ENCODE measurements at places on chromosomes 2 and 18. TPM values are rescaled to one million over a fixed set of nuclear protein-coding genes. Genes with fewer than 3 reads are reported as not detected.

DNA sequence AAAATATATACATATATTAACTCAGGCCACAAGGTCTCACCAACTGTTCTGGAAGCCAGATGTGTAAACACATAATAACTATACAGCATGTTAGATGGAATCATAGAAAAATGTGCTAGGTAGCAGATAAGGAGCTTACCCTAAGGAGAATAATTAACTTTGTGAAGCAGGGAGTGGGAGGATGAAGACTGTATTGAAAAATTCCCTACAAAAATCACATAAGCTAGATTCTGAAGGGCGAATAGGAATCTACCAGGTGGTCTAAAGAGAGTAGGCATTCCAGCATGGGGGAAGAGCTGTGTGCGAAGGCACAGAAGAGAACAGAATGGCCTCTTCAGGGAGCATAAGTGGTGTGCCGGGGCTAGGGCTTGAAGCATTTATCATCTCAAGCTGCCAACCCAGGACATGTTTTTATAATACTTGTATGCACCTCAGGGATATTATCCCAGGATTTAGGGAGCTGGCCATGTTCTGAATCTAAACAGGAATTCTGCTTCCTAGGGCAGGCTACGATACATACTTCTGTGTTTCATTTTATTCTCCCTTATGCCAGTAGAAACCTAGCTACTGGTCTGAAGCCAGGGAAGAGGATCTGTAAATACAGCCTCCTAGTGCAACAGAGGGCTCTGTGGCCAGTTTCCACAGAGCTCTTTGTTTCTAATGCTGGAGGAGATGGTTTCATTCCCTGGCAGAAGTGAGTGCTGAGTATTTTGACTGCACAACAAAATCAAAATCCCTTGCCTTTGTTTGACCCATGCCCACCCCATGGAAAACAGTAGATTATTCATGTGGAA is 56.7 kb downstream of the NEMP2 start:
- no peaks in the 10 kb centered on the region for H3K36me3 ChIP-seq
- 0 out of 2 replicates have a peak, but pooled peaks cover 2% of the 10 kb centered on the region for H3K4me1 ChIP-seq
- no peaks in the 10 kb centered on the region for H3K27me3 ChIP-seq
- no peak overlapping the region for H3K4me3 ChIP-seq
- DNase-seq, result peak; percentile 14

GRCh38 chr2:209496586-209496982 is 72.7 kb downstream of the MAP2 start:
- H3K27me3 ChIP-seq, result no peaks in the 10 kb centered on the region
- no peaks in the 10 kb centered on the region for H3K4me1 ChIP-seq
- DNase-seq, result no peak

DNA sequence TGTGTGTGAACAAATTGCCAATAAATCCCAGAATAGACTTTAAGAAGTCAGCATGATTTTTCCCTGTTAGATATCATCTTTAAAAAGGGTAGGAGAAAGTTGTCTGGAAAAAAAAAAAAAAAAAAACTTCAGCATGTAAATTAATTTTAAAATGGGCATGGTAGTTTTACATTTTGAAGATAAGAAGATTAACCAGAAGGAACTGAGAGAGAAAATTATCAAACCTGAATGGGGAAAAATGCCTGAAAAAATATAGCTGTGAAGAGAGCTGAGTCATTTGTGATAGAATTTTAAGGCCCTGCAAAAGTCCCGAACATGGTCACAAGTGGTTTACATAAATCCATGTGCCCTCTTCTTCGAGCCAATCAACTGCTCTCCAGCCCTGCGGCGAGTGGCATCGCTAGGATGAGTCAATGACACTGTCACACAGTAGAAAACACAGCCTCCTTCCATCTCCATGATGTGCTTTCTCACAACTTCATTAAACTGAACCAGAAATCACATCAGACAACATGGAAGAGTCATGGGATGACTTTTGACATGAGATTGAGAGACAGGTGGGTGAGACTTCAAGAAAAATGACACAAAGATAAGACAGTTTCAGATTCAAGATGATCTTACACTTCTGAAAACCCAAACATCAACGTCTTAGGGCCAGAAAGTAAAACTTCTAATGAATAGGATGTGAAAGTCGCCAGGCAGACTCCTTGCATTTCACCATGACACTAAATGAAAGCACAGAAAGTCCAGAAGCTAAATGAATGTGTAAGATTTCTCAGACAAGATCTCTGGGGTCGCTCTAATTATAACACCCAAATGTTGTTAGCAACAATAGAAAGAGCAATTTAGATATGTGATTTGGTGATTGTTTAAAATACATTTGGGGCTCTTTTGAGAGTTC is 273.0 kb upstream of the ID2 start:
- no peak overlapping the region for H3K27ac ChIP-seq
- H3K4me3 ChIP-seq, result no peak overlapping the region
- no peaks in the 10 kb centered on the region for H3K4me1 ChIP-seq
- H3K36me3 ChIP-seq, result no peaks in the 10 kb centered on the region
- H3K27me3 ChIP-seq, result peaks cover 19% of the 10 kb centered on the region
- no peak for DNase-seq

DNA sequence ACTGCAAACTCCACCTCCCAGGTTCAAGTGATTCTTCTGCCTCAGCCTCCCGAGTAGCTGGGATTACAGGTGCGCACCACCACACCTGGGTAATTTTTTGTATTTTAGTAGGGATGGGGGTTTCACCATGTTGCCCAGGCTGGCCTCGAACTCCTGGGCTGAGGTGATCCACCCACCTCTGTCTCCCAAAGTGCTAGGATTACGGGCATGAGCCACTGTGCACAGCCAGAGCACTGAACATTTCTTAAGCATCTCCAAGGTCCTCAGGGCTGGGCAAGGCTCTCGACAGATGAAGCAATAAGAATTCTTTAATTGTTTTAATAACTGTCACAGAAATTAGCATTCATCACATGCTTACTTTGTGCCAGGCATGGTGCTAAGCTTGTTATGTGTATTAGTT is 4.1 kb downstream of the ATOH8 start:
- H3K4me1 ChIP-seq, result no peaks in the 10 kb centered on the region
- no peak for DNase-seq
- H3K4me3 ChIP-seq, result no peak overlapping the region
- H3K36me3 ChIP-seq, result no peaks in the 10 kb centered on the region
- peaks cover 46% of the 10 kb centered on the region for H3K27me3 ChIP-seq

The PRKAG3 gene
- total RNA-seq, result not detected

DNA sequence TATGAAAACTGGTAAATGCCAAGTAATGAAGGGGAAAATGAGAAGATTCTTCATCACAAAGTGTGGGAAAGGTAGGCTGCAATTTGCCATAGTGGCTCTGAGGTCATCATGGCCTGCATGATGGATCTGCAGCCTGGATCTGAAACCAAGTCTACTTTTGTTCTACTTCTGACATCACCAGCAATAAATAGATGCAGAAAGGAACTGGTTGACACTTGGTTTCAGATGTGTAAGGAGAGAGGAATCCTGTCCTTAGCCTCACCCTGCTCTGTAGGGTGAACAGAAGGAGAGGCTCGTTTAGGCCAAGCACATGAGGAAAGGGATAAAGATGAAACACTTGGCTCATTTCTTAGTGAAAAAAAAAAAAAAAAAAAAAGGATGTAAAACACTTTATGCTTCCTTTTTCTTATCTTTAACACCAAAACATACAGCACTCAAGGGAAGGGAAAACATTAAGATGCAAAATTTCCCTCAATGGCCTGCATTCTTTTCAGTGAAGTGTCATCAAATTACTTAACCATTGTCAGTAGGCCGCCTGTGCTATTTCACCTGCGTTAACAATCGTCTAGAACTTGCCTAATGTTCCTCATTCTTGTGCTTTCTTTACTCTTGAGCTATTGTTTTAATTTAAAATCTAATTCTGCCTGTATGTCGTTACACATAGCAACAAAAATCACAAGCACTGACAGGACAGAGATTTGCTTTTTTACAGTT is 3.9 kb downstream of the NEB start:
- H3K4me3 ChIP-seq, result no peak overlapping the region
- no peak overlapping the region for H3K27ac ChIP-seq
- H3K27me3 ChIP-seq, result no peaks in the 10 kb centered on the region
- no peaks in the 10 kb centered on the region for H3K36me3 ChIP-seq
- no peak for DNase-seq

The SNORC gene
- total RNA-seq, result 1.7 TPM

- H3K4me3 ChIP-seq, result no peak overlapping the region
- H3K27me3 ChIP-seq, result no peaks in the 10 kb centered on the region
- peaks cover 5% of the 10 kb centered on the region for H3K4me1 ChIP-seq
- no peak overlapping the region for H3K27ac ChIP-seq
- no peaks in the 10 kb centered on the region for H3K36me3 ChIP-seq
- no peak for DNase-seq
These were observed 1.2 kb upstream of the MRO start for GRCh38 chr18:50820901-50821520.

The MC5R gene
- total RNA-seq, result not detected

The DNER gene
- total RNA-seq, result not detected

GRCh38 chr2:70921839-70922234 is 13.9 kb upstream of the ATP6V1B1 start:
- DNase-seq, result no peak
- no peak overlapping the region for H3K27ac ChIP-seq
- H3K4me3 ChIP-seq, result no peak overlapping the region
- H3K36me3 ChIP-seq, result no peaks in the 10 kb centered on the region
- peaks cover 8% of the 10 kb centered on the region for H3K27me3 ChIP-seq
- H3K4me1 ChIP-seq, result no peaks in the 10 kb centered on the region

The APCDD1 gene
- total RNA-seq, result not detected

GRCh38 chr2:38742797-38743559 is 8.2 kb downstream of the SRSF7 start:
- H3K4me1 ChIP-seq, result no peaks in the 10 kb centered on the region
- H3K27me3 ChIP-seq, result no peaks in the 10 kb centered on the region
- no peak overlapping the region for H3K27ac ChIP-seq
- H3K36me3 ChIP-seq, result peaks cover 80% of the 10 kb centered on the region

The RGPD8 gene
- total RNA-seq, result 0.45 TPM

- no peak overlapping the region for H3K27ac ChIP-seq
- peaks cover 7% of the 10 kb centered on the region for H3K4me1 ChIP-seq
- H3K4me3 ChIP-seq, result no peak overlapping the region
These were observed 32.8 kb downstream of the GRHL1 start for GRCh38 chr2:9984217-9984739.

DNA sequence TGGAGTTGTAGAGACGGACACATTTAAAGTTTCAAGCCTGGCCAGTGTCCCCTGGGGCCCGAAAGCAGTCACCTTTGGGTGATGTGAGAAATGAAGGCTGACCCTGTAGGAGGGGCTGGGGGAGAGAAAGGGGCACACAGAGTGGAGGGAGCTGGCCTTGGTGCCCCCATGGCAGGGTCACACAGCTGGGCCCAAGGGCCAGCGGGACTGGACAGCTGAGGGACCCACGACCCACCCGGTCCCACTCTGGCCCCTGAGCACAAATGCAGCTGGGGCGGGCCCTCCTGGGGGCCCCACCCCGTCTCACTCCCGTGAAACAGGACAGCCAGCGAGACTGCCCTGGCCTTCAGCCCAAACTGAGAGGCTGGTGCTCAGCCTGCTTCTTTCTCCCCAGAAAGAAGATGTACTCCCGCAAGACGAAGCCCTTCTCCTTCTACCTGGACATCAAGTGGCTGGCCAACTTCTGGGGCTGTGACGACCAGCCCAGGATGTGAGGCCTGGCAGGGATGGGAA is 6.1 kb downstream of the AGXT start:
- H3K36me3 ChIP-seq, result no peaks in the 10 kb centered on the region
- no peaks in the 10 kb centered on the region for H3K4me1 ChIP-seq
- no peak overlapping the region for H3K4me3 ChIP-seq
- H3K27me3 ChIP-seq, result peaks cover 3% of the 10 kb centered on the region
- H3K27ac ChIP-seq, result no peak overlapping the region

- DNase-seq, result no peak
- H3K27me3 ChIP-seq, result peaks cover 16% of the 10 kb centered on the region
- no peak overlapping the region for H3K27ac ChIP-seq
- peaks cover 17% of the 10 kb centered on the region for H3K36me3 ChIP-seq
These were observed 5.4 kb downstream of the DOK1 start for GRCh38 chr2:74559912-74560311.

The GKN1 gene
- total RNA-seq, result not detected

- H3K4me3 ChIP-seq, result no peak overlapping the region
- peak; percentile 66 for DNase-seq
- no peak overlapping the region for H3K27ac ChIP-seq
These were observed 83.9 kb downstream of the AAK1 start for GRCh38 chr2:69559442-69560146.

The ARHGEF33 gene
- not detected for total RNA-seq

DNA sequence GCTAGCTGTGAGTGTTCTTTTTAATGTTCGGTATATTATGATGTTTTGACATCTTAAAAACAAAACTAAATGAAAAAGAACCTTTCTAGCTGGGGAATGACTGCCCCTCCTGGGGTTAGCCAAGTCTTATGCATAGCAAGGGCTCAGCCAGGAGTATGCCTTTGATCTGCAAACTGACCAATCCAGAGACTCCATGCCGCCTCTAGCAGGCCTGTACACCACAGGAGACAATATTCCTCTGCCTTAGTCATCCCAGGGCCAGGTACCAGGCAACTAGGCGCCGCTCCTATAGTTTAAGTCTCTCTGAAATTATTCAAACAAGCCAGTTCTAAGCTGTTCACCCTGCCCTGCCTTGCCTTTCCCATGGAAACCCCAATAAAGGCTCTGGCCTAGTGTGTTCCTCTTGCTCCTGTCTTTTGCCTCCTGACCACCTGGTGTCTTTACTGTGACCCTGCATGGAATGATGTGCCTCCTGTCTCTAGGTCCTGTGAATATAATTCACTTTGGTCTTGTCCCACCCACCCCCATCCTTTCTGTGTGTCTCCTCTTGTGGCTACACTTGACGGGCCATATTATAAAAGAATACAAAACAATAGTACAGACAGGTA is 52.0 kb upstream of the CHN1 start:
- no peaks in the 10 kb centered on the region for H3K4me1 ChIP-seq
- 0 out of 3 replicates have a peak, but pooled peaks cover 4% of the 10 kb centered on the region for H3K36me3 ChIP-seq
- no peak for DNase-seq
- no peak overlapping the region for H3K4me3 ChIP-seq
- no peaks in the 10 kb centered on the region for H3K27me3 ChIP-seq

- H3K4me1 ChIP-seq, result peaks cover 23% of the 10 kb centered on the region
- H3K27me3 ChIP-seq, result no peaks in the 10 kb centered on the region
- peak overlapping the region; percentile 94 for H3K27ac ChIP-seq
- H3K4me3 ChIP-seq, result peak overlapping the region; percentile 65
These were observed 4.4 kb upstream of the SPRED2 start for GRCh38 chr2:65436824-65437221.

DNA sequence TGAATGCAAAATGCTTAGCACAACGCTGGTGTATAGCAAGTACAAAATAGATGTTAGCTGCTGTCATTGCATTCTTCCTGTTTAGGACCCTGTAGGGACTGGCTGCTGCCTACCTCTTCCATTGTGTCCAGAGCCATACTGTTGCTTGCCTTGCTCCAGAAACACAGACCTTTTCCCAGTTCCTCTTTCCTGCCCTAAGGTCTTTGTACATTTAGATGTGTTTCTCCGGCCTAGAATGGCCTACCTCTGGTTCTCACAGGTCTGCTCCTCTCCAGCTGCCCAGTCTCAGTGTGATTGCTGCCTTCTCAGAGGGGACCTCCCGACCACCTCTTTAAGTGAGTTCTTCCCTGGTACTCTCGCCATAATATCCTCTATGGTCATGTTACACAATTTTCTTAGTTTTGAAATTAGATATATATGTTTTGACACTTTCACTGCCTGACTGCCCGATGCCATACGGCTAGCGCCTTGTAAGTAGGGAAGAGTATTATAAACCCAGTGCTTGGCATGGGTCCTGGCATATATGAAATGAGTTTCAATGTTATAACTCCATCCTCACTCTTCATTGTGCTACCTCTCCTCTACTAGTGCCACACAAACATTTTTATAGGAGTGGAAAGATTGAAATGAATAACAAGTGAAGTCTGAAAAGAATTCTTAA is 48.3 kb downstream of the RFTN2 start:
- H3K36me3 ChIP-seq, result no peaks in the 10 kb centered on the region
- H3K27ac ChIP-seq, result no peak overlapping the region
- DNase-seq, result no peak
- no peak overlapping the region for H3K4me3 ChIP-seq
- no peaks in the 10 kb centered on the region for H3K4me1 ChIP-seq

The SP5 gene
- 1.8 TPM for total RNA-seq
